ENCODE measurements at places on chromosomes 12 and 14.
A peak's percentile ranks its signal among the peaks of the same experiment; 100 is the strongest.

- peak; percentile 33 for DNase-seq
Measured at GRCh38 chr14:92665661-92666110, 82.7 kb downstream of the LGMN start.

GRCh38 chr12:106032623-106032925 lies 106.2 kb downstream of the NUAK1 start:
- DNase-seq: no peak

- DNase-seq: no peak
Measured at GRCh38 chr14:46653031-46653755, 1.6 kb upstream of the RPL10L start.

DNA sequence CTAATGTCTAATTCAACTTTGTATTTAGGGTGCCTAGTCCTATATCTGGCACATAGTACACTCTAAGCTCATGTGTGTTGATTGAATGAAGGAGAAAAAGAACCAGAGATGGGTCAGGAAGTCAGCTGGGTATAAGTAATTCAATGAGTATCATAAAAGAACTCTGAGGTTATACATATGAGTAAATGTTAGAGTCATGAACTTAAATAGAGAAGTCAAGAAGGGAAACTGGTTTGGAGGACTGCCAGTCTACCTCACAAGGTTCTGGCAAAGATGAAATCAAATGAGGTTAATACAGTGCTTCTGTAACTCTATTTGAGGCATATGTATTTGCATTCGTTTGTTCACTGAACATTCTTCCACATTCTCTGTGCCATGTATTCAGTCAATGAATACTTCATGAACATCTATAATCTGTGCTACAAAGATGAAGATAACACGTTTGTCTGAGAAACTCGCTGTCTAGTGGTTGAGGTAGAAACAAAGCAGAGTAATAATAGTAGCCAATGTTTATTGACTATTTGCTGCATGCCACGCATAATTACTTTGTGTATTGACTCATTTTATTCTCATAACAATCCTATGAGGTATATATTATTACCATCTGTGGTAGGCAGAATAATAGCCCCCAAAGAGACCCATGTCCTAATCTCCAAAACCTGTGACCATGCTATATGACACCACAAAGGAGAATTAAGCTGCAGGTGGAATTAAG lies 88.9 kb downstream of the PTGER2 start:
- no peak for DNase-seq

DNA sequence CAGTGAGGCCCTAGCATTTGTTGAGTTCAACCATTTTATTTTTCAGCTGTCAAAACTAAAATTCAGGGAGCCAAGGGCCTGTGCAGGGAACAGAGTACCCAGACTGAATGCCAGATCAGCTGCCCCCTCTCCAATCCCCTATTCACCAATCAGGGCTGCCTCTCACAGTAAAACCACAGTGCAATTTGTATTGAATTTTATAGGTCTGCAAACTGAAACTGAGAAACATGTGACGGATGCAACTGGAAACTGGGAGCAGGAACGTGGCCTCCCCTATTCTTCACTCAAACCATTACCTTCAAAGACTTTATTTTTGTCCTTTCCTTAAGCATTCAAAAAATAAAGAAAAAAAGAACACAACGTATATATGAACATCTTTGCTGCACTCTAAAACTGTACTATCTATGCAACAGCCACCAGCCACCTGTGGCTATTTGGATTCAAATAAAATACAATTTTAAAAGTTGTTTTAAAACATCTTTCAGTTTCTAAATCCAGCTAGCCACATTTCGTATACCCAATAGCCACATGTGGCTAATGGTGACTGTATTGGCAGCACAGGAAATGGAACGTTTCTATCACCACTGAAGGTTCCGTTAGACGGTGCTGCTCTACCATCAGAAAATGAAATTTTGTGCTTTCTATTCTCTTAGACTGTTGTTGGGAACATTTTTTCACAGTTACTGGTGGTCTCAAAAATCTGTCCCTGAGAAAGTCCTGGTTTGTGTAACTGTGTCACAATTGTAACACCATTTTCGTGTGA lies 371.3 kb upstream of the FAR2 start:
- no peak for DNase-seq

DNA sequence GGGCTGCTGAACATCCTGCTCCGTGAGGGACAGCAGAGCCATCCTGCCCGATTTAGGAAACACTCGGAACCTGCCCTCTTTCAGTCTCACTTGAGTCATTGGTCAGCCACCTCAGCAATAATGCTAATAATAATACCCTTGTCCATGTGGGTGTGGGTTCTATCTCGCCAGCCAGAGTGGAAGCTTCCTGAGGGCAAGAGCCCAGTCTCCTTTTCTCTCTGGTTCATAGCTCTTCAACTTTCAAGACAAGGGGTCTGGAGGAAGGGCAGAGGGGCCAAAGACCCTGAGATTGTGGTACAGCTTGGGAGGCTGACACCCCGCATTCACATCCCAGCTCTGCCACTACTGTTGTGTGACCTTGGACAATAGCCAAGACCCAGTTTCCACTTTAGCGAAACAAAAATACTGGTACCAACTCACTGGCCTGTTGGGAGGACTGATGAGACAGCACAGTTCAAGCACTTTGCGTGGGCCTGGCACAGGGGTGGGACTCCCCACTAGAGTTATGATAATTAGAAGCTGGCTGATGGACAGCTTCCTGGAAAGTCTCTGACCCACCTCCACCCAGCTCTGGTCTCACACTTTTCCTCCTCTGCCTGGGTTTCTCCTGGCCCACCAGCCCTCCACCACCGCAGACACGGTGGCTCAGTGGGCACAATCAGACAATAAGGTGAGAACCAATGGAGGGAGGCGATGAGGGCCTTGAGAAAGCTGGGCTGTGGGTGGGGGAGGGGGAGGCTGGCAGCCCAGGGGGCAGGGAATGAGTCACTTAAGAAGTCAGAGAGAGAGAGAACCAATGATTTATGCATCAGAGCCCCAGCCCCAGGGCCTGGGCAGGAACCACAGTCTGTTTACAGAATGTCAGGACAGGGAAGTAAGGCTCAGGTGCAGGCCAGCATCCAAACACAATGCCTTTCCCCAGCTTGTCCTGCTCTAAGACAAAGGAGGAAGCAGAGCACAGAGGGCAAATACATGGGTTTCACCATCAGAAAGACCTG lies 9.6 kb downstream of the FAIM2 start:
- DNase-seq: peak; percentile 54
